PC-9 (cell line): ENCODE measurements at places on chromosomes 3 and 15. TPM values are rescaled to one million over a fixed set of nuclear protein-coding genes. Genes with fewer than 3 reads are reported as not detected.

Gene C3orf70
- total RNA-seq = not detected in 2 replicates

Gene IL12A
- 0.28 and 0.40 TPM in 2 replicates for total RNA-seq

Gene ACSBG1
- total RNA-seq = 0.48 and 1.2 TPM in 2 replicates

Gene NECTIN3
- total RNA-seq = 11.9 and 14.0 TPM in 2 replicates

Gene SOX2
- not detected in 2 replicates for total RNA-seq

Gene NANOGP8
- total RNA-seq = not detected in 2 replicates

Gene SLC12A1
- not detected in 2 replicates for total RNA-seq

Gene ZBTB20
- total RNA-seq = 23.4 and 26.5 TPM in 2 replicates

Gene KAT2B
- total RNA-seq = 2.5 and 3.2 TPM in 2 replicates

Gene PRR23C
- not detected in 2 replicates for total RNA-seq

Gene ARGFX
- not detected in 2 replicates for total RNA-seq

Gene HDGFL3
- 10.1 TPM in 2 replicates for total RNA-seq

Gene CASR
- total RNA-seq = not detected in 2 replicates

Gene SPTBN5
- 2.6 and 4.2 TPM in 2 replicates for total RNA-seq

Gene DUOXA2
- total RNA-seq = not detected in 2 replicates

Gene CPB1
- not detected in 2 replicates for total RNA-seq

Gene TMCO5A
- total RNA-seq = 0.35 TPM in 1 of 2 replicates, not detected in the other

Gene HIGD2B
- total RNA-seq = 0.35 TPM in 1 of 2 replicates, not detected in the other

Gene LMCD1
- total RNA-seq = 10.0 and 10.3 TPM in 2 replicates

Gene SLC38A3
- 0.33 and 0.37 TPM in 2 replicates for total RNA-seq

Gene ISLR2
- total RNA-seq = 0.15 and 0.25 TPM in 2 replicates

Gene ROBO2
- total RNA-seq = 0.23 and 0.39 TPM in 2 replicates

Gene CPLX3
- not detected in 2 replicates for total RNA-seq

Gene MESP2
- total RNA-seq = 1.3 and 2.4 TPM in 2 replicates

Gene RAB7A
- 197 and 319 TPM in 2 replicates for total RNA-seq

Gene PLAAT1
- total RNA-seq = not detected in 2 replicates

Gene MUSTN1
- total RNA-seq = 1.8 TPM in 1 of 2 replicates, not detected in the other

Gene LINGO1
- total RNA-seq = not detected in 2 replicates

Gene AP3B2
- total RNA-seq = not detected in 2 replicates

Gene NBEAL2
- 69.7 and 81.0 TPM in 2 replicates for total RNA-seq

Gene WDR72
- 1.8 and 1.9 TPM in 2 replicates for total RNA-seq

Gene EFCC1
- 0.24 and 0.43 TPM in 2 replicates for total RNA-seq

Gene GOLGA8T
- not detected in 2 replicates for total RNA-seq

Gene GOLGA8S
- 0.09 TPM in 1 of 2 replicates, not detected in the other for total RNA-seq

Gene ZPLD1
- total RNA-seq = not detected in 2 replicates

Gene FETUB
- total RNA-seq = not detected in 2 replicates

Gene GPR176
- 4.2 and 4.7 TPM in 2 replicates for total RNA-seq
